Hair follicle dermal papilla cell (primary cell): ENCODE measurements at places on chromosomes 3 and 15. TPM values are rescaled to one million over a fixed set of nuclear protein-coding genes. Genes with fewer than 3 reads are reported as not detected.

The PRKCI gene
- 49.1 and 55.3 TPM in 2 replicates for total RNA-seq

The ANKRD63 gene
- total RNA-seq = not detected in 2 replicates

The ZBED2 gene
- 0.12 TPM in 1 of 2 replicates, not detected in the other for total RNA-seq

The OR5K2 gene
- not detected in 2 replicates for total RNA-seq

The CA12 gene
- 46.1 and 72.9 TPM in 2 replicates for total RNA-seq

The GRK7 gene
- 0.12 TPM in 1 of 2 replicates, not detected in the other for total RNA-seq

The IMPG2 gene
- 0.65 and 0.73 TPM in 2 replicates for total RNA-seq

The THRB gene
- total RNA-seq = 46.3 and 78.0 TPM in 2 replicates

The LNP1 gene
- total RNA-seq = 3.6 and 4.1 TPM in 2 replicates
